ENCODE measurements at places on chromosomes 2 and 18.

- DNase-seq: no peak
These were observed 58.2 kb downstream of the RAPH1 start for GRCh38 chr2:203476881-203477280.

DNA sequence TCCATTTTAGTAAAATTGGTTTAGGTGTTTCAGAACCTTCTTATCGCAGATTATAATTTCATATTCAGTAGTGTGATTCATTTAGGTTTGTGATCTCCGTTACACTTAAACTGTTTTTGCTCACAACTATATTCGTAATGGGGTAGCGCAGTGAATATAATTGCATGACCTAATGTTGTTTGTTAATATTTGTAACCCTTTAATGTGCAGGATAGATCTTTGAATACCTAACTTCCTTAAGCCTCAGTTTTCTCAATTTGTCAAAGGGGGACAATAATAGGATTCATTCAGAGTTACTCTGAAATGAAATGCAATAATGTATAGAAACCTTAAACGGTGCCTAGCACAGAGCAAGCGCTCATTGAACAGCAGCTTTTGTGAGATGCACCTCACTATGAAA is 558 bp upstream of the ZDBF2 start:
- no peak for DNase-seq

DNA sequence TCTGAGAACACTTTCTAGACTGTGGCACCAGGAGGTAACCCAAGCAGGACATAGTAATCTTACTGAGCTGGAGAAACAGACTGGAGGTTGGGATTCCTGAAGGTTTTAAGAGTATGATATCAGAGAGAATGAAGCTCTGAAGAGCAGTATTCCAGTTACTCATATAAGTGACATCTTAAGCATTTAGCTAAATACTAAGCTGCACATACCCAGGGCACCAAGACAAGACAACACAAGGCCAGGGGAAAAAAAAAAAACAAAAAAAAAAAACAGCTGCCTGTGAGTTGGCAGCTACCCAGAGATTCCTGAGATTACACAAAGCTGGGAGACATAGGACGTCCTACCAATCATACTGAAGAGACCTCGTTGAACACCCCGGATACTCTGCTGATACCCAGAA is 175.8 kb downstream of the SRBD1 start:
- no peak for DNase-seq

DNA sequence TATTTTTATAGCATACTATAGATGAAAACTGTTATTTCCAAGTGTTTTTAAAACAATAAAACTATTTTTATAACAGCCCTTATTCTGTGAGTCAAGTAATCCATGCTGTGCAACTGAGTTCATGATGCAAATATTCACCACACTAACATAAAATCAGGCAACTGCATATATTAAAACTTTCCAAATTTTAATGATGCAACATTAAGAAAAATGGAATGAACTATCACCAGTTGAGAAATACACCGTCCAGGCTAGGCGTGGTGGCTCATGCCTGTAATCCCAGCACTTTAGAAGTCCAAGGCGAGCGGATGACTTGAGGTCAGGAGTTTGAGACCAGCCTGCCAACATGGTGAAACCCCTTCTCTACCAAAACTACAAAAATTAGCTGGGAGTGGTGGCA is 114.5 kb downstream of the CDH2 start:
- DNase-seq: no peak

DNA sequence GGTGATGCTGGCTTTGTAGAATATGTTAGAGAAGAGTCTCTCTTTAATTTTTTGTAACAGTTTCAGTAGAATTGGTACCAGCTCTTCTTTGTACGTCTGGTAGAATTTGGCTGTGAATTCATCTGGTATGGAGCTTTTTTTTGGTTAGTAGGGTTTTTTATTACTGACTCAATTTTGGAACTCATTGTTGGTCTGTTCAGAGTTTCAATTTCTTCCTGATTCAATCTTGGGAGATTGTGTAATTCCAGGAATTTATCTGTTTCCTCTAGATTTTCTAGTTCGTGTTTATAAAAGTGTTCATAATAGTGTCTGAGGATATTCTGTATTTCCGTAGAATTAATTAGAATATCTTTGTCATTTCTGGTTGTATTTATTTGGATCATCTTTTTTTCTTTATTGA is 943.5 kb downstream of the TRIB2 start:
- DNase-seq: no peak

All from WERI-Rb-1 (cell line).